ENCODE measurements at places on chromosomes 7 and 10.

DNA sequence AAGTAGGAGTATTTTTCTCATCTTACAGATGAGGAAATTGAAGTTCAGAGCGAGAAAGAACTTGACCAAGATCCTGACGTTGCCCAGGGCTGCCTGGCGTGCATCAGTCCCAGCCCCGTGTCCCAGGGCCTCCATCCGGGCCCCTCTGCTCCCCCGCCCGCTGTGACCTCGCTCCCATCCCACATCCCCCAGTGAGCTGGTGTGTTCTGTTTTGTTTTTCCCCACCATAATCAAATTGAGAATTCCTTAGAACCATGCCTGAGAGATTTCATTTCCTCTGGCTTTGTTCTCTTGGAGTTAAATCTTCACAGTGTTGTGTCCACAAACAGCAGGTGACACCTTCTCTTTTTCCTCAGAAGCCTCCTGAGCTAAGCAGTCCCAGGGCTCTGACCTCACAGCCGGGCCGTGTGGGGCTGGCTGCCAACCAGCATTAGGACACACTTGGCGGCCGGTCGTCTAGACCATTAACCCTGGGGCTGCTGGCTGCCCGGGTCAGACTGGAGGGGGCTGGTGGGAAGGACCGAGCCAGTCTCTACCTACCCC lies 44.3 kb downstream of the PFKP start:
- no peak for DNase-seq

DNA sequence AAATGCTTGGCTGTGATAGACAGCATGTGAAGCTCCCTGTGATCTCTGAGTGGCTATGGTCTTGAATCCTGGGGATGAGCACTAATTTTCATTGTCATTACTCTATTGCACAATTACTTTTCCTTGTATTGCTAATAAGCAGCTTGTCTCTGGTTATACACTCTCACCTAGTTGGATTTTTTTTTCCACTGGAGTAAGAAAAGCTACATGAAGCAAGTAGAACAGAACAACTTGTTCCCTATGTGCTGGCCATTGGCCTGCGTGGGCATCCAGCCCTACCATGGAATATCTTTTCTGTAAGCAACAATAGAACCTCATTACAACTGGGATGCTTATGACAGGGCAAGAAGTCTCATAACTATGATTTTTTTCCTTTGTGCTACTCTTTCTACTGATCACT lies 807.4 kb downstream of the TNS3 start:
- DNase-seq, result no peak

- DNase-seq, result no peak
Observed at GRCh38 chr7:88859288-88859687, 63.8 kb upstream of the TEX47 start.

DNA sequence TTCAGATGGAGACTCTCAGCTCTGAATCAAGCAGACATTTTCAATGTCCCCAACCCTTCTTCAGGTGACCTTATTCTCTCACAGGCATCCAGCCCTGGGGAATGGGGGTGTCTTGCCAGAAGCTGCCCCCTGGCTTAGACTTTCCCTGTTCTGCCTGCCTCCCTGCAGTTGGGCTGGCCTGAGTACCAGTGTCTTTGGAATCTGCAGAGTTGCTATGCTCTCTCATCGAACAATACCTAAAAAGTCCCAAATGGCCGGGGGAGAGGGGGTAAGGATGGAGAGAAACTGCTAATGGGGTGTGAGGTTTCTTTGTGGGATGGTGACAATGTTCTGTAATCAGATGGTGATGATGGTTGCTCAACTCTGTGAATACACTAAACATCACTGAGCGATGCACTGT lies 20.6 kb downstream of the SLC18A2 start:
- no peak for DNase-seq

Data from endothelial cell (in vitro differentiated cells).